ENCODE measurements at places on chromosomes 11 and 22.

- DNase-seq: peak; percentile 95
Measured at GRCh38 chr22:29387921-29388758, at the start of gene AP1B1. TSS of gene AP1B1 (minus strand) at chr22:29388570. CDS start at chr22:29367243, 21,327 bp downstream.

DNA sequence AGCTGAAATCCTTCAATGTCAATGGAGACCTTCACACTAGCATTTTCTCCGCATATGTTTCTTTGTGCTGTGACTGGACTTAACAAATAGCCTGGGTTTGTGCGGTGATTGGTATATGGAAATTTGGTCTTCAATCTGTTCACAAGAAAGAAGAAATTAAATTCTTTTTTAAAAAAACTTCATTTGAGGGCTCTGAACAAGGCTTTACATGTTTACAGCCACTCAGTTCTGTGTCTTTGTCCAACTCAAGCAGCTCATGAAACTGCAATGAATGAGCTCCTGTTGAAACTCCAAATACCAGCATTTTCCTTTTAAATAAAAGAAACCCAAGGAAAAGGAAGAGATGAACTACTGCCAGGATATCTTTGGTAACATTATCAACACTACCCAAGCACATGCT, 57.3 kb downstream of the PIK3C2A start:
- DNase-seq: no peak

- no peak for DNase-seq
Measured at GRCh38 chr11:8873741-8874405, 37.1 kb upstream of the AKIP1 start.

DNA sequence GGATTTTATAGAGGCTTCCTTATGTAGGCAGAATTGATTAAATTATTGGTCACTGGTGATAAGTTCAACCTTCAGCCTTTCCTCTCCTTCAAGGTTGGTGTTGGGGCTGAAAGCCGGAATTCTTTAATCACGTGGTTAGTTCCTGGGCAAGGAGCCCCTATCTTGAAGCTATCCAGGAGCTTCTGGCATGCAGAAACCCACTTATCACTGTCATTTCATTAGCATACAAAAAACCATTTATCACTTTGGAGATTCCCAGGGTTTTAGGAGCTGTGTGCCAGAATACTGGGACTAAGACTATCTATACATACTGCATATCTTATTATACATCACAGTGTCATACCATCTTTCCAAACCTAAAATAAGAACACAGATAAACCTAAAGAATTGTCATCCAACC, 18.5 kb upstream of the MED17 start:
- DNase-seq: no peak

DNA sequence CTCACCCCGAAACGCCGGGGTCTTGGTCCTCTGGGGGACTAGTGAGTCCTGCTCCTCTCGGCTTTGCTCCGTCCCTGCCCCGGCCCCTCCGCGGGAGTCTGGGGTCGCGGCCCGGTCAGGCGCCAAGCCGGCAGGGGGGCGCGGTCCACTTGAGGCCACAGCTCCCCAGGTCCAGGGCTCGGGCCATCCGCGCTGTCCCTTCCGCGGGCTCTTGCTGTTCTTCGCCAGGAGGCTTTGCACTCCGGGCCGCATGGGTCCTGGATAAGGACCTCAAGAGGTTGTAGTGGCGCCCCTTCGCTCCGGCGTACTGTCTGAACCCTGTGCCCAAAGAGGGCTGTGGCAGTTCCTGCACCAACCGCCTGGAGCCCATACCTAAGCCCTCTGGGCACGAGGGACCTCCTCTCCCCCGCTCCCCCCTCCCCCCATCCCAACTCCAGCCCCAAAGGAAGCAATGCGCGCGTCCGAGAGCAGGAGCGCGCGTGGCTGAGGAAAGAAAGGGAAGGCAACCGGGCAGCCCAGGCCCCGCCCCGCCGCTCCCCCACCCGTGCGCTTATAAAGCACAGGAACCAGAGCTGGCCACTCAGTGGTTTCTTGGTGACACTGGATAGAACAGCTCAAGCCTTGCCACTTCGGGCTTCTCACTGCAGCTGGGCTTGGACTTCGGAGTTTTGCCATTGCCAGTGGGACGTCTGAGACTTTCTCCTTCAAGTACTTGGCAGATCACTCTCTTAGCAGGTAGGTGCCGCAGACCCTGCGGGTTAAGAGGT, at the start of gene ADM:
Gene ADM, plus strand, starts transcription at position 579 of the 767 bp plus-strand sequence. CDS start 628 bp downstream, outside the sequence.
- DNase-seq: peak; percentile 73

- DNase-seq: no peak
Measured at GRCh38 chr11:29802522-29802921, 214.3 kb downstream of the KCNA4 start.

GRCh38 chr11:108780119-108780518, 115.2 kb downstream of the DDX10 start:
- DNase-seq: no peak

- no peak for DNase-seq
Measured at GRCh38 chr11:35271031-35271430, 132.1 kb downstream of the CD44 start.

DNA sequence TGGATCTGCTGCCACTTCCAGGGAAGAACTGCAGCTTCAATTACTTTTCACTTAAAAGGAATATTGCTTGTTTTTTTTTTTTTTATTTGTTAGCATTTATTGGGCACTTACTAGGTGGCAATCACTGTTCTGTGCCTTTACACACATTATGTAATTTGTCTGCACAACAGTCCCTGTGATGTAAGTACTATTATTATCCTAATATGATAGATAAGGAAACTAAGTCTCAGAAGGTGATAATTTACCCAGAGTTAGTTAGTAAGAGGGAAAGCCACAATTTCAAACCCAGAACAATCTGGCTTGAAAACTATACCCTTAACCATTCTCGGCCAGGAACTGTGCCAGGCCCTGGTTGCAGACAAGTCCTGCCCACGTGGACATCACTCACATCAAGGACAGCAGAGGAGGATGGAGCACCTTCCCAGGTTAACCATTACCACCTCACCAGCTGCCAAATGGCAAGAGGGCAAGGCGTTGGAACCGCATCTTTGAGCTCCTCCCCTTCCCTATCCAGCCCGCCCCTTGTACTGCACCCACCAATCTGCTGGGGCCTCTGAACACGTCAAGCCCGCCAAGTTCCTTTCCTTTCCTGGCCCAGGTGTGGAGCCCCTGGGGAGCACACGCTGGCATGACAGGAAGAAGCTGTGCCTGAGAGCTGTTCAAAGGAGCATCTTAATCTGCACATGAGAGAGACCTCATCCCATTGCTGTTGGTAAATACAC, 78.4 kb downstream of the NAV2 start:
- no peak for DNase-seq

- peak; percentile 79 for DNase-seq
Measured at GRCh38 chr11:128884703-128885338, 6.3 kb upstream of the KCNJ5 start.

All from GM20000 (cell line).